ENCODE measurements at places on chromosomes 11 and 22. TPM values are rescaled to one million over a fixed set of nuclear protein-coding genes. Genes with fewer than 3 reads are reported as not detected.
A peak's percentile ranks its signal among the peaks of the same experiment; 100 is the strongest.

DNA sequence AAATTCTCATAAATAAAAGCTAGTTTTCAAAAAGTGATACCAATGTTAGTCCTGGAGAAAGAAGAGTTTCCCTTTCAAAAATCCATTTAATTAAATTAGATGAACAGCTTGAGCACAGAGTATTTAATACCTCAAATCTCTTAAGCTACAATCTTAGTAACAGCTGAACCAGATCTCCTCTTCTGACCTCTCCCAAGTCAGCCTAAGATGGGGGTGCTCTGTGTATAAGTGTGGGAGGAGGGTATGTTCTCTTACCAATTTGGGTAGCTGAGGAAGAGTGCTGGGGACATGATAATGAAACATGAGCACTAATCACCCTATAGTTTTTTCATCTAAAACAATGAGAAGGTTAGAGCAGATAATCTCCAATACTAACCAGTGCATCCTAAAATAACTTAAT, 9.6 kb downstream of the TPH1 start:
- DNase-seq, result no peak

Gene MAPK8IP2
- 0.22 TPM for polyA plus RNA-seq

Gene IGLL1
- not detected for polyA plus RNA-seq

DNA sequence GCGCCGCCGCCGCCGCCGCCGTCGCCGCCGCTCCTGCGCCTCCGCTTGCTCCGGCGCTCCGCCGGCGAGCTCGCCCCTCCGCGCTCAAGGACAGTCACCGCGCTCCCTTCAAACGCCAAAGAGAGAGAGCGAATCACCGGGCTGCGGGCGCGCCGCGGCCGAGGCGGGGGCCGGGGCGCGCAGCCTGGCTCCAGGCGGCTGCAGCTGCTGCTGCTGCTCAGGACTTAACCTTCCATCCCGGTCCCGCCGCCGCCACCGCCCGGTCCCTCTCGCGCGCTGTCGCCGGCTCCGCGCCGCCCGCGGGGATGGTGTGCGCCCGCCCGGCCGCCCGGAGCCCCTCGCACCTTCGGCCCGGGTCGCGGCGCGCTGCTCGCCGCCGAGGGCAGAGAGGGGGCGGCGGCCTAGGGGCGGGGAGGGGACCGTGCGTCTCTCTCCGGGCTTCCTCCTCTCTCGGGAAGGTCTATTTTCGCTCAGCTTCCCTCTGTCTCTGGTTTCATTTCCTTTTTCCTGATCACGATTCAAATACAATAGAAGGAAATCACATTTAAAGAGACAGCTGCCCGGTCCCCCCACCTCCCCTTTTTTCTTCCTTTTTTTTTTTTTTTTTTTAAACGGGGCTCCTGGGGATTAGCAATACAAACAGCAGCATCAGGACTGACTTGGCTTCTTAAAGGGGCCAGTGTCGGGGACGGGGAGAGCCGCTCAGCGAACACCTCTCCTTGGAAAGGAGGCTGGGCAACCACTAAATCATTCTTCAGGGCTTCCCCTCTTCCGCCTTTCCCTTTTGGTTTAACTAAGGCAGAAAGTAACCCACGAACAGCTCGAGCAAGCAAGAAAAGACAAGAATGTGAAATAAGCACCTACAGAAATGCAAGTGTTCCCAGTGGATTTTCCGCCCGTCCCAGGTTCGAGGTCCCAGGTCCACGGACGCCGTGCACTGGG, 22.1 kb downstream of the LMO2 start:
- DNase-seq, result peak; percentile 62

DNA sequence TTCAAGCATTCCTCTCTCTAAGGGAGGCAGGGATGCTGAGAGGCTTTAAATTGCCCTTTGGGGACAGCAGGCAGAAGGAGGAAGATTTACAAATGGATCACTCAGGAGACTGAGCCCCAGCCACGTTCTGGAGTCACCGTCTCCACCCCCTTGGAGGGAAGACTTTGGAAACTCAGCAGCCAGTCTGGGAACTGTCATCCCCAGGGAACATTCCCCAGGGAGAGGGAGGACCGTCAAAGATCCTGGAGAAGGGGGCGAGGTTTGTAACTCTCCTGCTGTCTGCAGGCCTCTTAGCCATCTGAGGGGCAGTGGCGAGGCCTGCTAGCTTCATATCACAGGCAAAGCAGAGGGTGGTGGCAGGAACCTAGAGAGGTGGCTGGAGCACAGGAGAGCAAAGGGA, 56.1 kb upstream of the SLC22A12 start:
- no peak for DNase-seq

DNA sequence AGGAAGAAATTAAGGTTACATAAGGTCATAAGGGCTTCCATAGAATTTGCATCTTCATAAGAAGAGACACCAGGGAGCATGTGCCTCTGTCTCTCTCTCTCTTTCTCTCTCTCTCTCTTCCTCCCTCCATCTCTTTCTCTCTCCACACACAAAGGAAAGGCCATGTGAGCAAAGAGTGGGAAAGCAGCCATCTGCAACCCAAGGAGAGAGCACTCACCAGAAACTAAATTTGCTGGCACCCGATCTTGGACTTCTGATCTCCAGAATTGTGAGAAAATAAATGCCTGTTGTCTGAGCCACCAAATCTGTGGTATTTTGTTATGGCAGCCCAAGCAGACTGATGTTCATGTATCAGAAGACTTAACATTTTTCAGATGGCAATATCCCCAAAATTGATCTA, 6.4 kb upstream of the KRTAP5-10 start:
- no peak for DNase-seq

DNA sequence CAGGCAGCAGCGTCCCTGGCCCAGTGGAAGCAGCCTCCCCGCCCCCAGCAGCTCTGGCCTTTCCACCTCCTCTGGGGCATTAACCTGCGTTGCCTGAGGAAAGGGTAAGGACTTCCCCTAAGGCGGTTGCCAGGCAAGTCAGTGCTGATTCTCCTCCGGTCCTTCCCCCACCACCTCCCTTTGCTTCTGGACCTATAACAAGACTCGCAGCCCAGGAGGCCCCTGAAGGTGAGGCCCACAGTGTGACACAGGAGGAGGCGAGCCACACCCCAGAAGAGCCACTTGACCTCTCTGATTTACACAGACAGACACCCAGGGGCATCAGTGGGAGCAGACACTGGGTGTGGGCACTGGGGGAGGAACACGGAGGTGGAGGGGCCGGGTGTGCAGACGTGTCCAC, 35.4 kb downstream of the ASCL2 start:
- no peak for DNase-seq

DNA sequence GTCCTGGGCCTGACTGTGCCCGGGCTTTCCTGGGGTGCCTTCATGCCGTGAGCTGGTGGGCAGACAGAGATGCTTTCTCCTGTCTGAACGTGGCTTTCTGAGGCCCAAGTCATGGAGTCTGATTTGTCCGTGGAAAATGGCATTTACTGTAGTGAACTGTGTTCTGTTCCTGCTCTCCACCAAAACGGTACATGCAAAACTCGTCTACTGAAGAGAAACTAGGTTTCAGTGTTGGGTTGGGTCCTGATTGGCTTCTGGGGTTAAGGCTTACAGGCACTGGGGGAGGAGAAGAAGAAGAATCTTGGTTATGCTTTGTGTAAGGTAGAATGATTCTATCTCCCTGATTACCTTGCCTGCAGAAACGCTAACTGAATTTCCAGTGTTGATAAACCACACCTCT, 541.7 kb downstream of the NTM start:
- no peak for DNase-seq

GRCh38 chr22:37065180-37065579, 13.6 kb downstream of the KCTD17 start:
- no peak for DNase-seq

GRCh38 chr22:30045901-30046715, 34.2 kb upstream of the HORMAD2 start:
- no peak for DNase-seq

Gene SLC25A18
- polyA plus RNA-seq, result 3.6 TPM

DNA sequence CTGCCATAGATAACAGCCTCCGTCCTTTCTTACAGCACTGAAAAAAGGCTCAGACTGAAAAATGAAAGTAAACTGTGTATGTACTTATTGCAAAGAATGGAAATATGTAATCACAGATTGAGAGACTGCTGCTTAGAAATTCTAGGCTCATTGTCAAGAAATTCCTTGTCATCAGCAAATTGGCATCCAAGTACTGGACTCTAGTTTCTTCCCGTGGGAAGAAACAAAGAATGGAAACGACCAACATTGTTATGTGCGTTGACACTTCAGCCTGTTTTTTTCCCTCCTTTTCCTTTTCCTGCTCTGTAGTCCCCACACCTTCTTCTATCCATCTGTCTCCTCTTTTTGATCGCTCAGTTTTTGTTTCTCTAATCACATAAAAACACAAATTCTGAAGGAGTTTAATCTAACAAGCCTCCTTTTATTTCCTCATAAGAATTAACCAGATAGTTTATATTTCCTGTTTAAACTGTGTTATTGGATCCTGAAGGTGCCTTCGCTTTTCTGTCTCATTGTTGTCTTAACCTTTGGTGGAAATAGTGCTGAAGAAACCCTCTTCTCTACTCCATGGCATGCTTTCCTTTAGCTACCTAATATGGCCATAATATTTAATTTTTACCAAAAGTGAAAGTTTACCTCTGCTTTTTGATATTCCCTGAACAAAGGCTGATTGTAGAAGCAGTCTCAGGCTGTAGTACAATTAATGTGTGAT, 20.0 kb upstream of the CASP12 start:
- no peak for DNase-seq

GRCh38 chr11:45250035-45250718, 36.0 kb downstream of the SYT13 start:
- DNase-seq, result no peak

GRCh38 chr11:64121663-64122410, 44.1 kb downstream of the MACROD1 start:
- DNase-seq, result no peak

DNA sequence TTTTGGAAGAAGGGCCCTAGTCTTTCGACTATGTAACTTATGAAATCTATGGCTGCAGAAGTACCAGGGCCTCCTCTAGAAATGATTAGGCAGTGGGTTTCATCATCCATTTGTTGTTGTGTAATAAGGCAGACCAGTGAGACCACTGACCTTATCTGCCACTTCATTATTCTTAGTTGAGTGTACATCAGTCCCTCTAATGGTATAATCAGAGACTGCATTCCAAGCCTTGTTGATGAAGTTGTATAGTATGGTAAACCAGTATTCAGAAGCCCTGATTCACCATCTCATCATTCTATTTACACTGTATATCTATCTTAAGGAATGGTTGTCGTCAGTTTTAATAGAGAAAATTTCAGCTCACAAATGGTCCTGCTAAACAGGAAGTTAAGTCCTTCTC, 32.2 kb upstream of the GRIA4 start:
- DNase-seq, result no peak

Gene MS4A15
- not detected for polyA plus RNA-seq

DNA sequence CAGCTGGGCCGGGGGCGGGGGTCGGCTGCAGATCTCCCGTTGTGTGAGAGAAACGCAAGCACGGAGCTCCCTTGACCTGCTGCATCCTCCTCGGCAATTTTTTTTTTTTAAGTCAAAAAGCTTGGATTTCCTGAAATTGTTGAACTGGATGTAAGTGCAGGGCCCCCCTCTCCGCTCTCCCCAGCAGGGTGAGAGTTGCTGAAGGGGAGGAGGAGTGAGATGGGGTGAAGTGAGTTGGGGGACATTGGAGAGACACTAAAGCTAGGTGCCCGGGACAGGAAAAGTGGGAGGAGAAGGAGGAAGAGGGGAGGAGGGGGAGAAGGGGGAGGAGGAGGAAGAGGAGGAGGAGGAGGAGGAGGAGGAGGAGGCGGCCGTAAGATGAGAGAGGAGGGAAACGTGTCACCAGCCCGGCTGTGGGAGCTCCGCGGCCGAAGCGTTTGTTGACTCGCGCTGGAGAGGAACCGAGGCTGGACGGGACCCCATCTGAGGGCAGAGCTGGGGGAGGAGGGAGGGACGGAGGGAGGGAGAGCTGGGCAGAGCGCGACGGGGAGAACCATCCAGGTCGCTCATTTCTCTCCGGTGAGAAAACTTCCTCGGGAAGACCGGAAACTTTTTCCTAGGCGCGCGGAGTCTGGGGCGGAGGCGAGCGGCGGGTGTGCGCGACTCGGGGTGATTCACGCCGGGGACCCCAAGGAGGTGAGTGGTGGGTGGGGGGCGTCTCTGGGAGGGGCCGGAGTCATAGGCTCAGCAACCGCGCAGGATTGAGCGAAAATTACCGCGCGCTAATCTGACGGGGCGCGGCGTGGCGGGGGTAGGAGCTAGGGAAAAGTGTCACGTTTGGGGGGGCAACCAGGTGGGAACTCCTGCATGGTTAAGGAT, 80.2 kb downstream of the PRR5L start:
- peak; percentile 46 for DNase-seq

Gene SCGB1D2
- polyA plus RNA-seq, result 0.64 TPM

GRCh38 chr11:7571640-7572000, 57.8 kb downstream of the PPFIBP2 start:
- peak; percentile 56 for DNase-seq

DNA sequence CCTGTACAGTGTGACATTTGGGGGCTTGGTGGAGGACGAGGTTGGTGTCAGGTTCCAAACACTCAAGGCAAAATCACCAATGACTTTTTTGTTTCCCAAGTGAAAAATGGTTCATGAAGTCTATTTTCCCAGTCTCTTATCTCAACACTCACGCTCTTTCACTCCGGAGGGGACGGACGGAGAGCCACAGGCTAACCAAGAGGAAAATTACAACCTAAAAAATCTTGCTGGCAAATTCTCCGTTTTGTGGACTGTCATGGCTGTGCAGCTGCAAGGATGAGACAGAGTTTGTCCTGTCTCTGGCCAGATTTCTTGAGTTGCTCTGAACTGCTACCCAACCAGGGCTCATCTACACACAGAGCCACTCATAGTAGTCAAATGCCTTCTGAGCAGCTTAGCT, 101.2 kb downstream of the ABTB2 start:
- DNase-seq, result no peak

GRCh38 chr11:79762279-79762921, 321.6 kb upstream of the TENM4 start:
- DNase-seq, result peak; percentile 5

DNA sequence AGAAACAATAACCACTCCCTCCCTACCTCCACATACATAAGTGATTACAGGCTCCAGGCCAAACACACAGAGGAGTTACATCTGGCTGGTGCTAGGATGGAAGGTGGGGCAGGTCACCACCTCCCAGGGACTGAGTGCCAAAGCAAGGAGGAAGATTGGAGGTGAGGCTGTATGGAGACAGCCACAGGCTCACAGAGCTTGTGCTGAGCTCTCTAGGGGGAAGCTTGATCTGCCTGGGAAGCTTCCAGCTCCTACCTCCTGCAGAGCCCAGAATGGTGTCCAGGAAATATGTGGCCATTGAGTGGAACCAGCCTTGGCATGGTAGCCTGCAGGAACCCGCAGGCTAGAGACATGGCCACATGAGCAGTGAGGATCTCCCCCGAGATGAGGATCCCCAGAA, 3.6 kb upstream of the MED15 start:
- DNase-seq, result no peak
